ENCODE measurements at places on chromosomes 5 and 9.

DNA sequence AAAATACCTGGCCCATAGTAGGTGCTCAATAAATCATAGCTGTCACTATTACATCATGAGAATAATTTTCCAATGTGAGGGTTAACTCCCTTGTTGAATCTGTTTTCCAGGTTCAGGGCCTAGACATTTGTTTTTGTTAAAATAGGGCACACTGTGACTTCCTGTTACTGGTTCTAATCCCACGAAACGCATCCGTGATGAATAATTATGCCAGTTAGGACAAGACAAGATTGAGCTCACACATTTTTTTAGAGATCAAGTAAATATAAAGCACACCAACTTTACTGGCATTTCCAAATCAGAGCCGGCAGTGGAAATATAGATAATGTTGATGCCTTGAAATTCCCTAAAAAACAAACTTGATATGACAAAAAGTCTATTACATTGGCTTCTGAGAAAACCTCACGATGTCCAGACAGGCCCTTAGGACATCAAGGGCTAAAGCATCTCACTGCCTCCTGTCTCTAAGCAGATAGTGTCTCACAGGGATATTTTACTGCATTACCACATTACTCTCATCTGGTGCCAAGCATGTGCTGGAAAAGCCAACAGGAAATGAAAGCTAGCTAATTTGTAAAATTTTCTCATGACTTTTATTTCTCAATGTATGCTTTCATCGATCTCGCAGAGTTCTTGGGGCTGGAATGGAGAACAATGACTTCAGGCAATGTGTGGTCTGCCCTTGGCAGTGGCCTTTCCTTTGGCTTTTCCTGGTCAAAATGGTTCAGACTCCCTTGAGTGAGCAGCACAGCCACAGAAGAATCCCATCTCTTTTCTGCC is 414.3 kb upstream of the PAPPA start:
- no peak for DNase-seq

GRCh38 chr9:106423575-106423974 is 439.4 kb upstream of the ZNF462 start:
- no peak for DNase-seq

- no peak for DNase-seq
Measured at GRCh38 chr5:8068078-8068477, 199.1 kb downstream of the MTRR start.

GRCh38 chr5:88952996-88953643 is 70.1 kb upstream of the MEF2C start:
- no peak for DNase-seq

DNA sequence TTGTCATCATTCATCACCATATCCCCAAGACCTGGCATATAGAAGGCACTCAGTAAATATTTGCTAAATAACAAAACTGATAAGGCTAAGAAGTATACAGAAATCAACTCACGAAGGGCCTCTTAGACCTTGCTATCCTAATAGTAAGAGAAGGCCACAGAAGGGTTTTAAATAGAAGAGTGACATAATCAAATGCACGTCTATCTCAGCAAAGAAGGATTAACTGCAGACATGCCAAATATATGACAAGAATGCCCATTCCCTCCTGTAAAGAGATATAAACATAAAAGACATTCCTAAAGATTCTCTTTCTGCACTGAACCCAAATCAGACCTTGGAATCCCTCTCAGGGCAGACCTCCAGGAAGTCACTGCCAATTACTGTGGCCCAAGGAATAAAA is 34.1 kb downstream of the ECPAS start:
- DNase-seq, result no peak

GRCh38 chr9:100322954-100323536 is 29.7 kb downstream of the TEX10 start:
- DNase-seq, result peak; percentile 10

GRCh38 chr5:4868140-4868735 is 271.9 kb upstream of the ADAMTS16 start:
- DNase-seq, result no peak

DNA sequence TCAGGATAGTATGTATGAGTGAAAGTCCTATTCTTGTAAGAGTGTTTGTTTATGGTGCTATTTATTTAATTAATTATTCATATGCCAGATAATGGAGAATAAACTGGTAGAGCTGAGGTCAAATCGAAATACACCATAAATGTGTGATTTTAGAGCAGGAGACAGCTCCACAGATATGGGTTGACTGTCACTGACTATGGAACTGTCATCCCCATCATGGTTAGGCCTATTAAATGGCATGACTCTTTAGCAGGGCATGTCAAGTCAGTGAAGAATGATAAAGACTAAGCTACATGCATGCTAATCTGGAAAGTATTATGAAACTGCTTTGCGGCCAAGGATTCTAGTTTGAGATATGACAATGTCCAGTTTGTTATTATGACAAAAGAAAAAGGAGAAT is 658.6 kb downstream of the ISL1 start:
- no peak for DNase-seq

- no peak for DNase-seq
Measured at GRCh38 chr9:109859447-109859846, 79.4 kb downstream of the PALM2AKAP2 start.

DNA sequence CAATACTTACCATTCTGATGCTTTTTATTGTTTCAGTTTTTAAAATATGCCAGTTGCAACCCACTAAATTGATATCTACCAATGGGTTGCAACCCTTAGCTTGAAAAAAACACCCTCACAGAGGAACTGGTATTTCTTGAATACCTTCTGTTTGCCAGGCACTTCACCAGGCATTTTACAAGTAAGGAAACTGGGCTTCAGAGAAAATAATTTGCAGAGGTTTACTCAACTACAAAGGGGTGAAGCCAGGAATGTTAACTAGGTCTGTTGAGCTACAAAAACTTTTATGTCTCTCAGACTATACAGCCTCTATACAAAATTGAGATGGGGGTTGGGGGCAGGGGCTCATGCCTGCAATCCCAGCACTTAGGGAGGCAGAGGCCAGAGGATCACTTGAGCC is 65.0 kb downstream of the STX17 start:
- no peak for DNase-seq

- DNase-seq, result no peak
Measured at GRCh38 chr5:178281331-178281730, 48.7 kb upstream of the PHYKPL start.

- DNase-seq, result no peak
Measured at GRCh38 chr5:15560421-15560820, 60.4 kb downstream of the FBXL7 start.

DNA sequence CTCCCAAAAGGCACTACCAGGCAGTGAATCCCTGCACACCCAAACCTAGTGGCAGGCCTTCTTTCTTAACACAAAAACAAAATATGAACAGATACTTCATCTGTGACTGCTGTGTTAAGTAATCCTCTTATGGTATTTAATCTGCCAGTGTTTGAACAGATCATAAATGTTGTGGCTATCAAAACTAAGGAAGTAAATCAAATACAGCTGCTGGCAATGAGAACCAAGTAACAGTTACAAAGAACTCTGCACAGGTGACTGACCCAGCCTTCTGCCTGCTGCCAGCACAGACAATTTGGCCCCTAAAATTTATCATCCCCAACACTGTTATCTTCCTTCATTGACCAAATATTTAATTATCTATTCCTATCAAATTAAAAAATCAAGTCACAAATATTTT is 78.0 kb downstream of the GNAQ start:
- no peak for DNase-seq

- no peak for DNase-seq
Measured at GRCh38 chr5:119468286-119468685, 16.0 kb downstream of the HSD17B4 start.

DNA sequence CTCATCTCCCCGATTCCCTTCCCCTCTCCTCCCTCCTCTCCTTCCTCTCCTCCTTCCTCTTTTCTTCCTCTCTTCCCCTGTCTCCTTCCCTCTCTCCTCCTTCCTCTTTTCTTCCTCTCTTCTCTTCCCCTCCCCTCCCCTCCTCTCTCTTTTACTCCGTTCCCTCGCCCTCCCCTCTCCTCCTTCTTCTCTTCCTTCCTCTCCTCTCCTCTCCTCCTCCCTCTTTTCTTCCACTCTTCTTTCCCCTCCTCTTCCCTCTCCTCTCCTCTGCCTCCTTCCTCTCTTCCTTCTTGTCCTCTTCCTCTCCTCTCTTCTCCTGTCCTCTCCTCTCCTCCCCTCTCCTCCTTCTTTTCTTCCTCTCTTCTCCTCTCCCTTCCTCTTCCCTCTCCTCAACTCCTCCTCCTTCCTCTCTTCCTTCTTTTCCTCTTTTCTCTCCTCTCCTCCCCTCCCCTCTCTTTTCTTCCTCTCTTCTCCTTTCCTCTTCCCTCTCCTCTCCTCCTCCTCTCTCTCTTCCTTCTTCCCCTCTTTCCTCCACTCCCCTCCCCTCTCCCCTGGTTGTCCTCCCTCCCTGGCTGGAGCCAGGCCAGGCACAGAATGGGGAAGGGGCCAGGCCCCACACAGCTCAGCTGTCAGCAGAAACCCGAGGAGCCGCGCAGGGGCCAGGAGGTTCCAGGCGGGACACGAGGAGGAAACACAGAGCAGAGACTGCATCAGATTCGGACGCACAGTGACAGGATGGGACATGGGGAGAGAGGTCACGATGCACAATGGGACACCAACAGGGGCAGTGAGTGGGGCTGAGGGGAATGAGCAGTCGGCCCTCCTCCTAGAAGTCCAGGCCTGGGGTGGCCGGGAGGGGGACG is 48.0 kb downstream of the CAMK2A start:
- no peak for DNase-seq

GRCh38 chr9:126319671-126320070 is 7.0 kb upstream of the MVB12B start:
- DNase-seq, result no peak

GRCh38 chr5:116452774-116453368 is 121.8 kb downstream of the SEMA6A start:
- no peak for DNase-seq

- no peak for DNase-seq
Measured at GRCh38 chr9:136160381-136160841, 41.7 kb upstream of the TMEM250 start.

- DNase-seq, result no peak
Measured at GRCh38 chr9:136505406-136506403, 22.9 kb upstream of the SEC16A start.

- no peak for DNase-seq
Measured at GRCh38 chr9:130630506-130631330, 33.7 kb upstream of the PRDM12 start.

- no peak for DNase-seq
Measured at GRCh38 chr5:146068206-146068605, 37.2 kb downstream of the PLAC8L1 start.

- no peak for DNase-seq
Measured at GRCh38 chr9:93955981-93956784, 1.0 kb upstream of the BARX1 start.

DNA sequence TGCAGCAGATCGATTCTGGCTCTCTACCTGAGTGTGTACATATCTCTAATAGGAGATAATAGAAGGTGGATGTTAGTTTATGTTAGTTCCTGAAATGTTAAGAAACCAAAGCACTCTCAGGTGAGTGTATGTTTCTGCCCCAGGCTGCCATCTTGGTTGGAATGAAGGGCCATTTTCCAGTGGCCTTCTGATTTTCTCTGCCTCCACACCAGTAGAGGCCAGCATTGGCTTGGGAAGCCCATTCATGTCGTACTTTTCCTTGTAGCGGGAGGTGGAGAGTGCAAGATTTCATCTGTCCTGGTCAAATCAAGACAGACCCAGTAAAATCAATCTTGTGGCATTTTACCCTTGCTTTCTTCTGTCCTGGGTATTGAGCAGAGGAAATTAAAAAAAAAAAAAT is 91.0 kb downstream of the GAS1 start:
- DNase-seq, result no peak

DNA sequence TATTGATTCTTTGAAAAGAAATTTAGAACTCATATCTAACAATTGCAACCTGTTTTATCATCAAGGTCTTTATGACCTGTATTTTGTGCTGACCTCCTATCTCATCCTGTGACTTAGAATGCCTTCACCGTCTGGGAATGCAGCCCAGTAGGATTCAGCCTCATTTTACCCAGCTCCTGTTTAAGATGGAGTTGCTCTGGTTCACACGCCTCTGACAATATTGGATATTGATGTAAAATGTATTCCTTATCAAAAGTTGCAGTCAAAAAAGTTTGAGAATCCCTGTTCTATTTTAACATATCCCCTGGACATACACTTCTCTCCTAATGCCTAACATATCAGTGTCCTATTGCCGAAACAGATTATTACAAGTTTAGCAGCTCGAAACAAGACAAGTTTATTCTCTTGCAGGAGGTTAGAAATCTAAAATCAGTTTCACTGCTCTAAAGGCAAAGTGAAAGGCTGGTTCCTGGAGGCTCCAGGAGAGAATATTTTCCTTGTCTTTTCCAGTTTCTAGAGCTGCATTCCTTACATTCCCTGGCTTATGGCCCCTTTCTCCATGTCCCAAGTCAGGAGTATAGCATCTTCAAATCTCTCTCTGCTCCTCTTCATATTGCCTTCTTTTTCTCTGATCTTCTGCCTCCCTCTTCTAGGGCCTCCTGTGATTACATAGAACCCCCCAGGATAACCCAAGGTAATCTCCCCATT is 31.5 kb upstream of the LVRN start:
- DNase-seq, result no peak

DNA sequence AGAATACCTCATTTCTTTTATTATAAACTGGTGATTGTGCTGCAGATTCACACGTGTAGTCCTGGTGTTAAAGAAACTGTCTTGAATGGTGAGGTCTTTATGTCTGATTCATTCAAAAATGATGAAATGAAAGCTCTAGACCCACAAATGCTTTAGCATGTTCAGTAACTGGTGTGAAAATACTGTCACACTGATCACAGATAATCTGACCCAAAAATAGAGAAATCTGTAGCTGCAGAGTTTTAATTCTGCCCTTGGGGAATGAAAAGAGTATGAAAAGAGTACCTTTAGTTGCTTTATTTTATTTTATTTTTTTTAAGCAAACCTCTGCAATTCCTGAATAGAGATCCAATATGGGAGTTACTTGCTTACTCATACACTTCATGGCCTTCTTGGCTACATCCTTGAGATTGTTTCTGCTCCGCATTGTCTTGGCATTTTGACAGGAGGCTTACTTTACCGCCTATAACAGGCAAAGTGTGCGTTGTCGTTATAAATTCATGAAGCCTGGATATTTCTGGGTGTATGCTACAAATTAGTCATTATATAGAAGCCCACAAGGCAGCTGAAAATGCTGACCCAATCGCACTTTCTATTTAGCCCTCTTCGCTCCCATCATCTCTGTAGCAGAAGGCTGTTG is 2.7 kb downstream of the RGMB start:
- no peak for DNase-seq

GRCh38 chr5:37189355-37189754 is 59.8 kb downstream of the CPLANE1 start:
- no peak for DNase-seq

DNA sequence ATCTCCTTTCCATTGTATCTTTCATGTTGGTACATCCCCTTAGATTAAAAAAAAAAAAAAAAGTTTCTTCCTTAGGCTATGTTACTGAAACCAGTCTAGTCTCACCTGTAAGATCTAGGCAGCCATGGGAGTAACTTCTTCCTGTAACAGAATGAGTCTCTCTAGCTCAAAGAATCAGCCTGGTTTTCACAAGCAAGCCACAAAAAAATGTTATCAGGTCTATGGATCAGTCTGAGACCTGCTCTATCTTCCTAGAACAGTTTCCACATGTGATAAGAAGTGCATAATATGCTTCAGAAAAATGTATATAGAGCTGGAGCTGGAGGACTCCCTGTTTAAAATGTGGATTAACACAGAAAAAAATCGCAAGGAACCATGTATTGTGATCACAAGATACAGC is 53.8 kb downstream of the ARRDC3 start:
- no peak for DNase-seq
